ENCODE measurements at places on chromosomes 7 and 10.
A peak's percentile ranks its signal among the peaks of the same experiment; 100 is the strongest.

GRCh38 chr10:132447446-132448247 is 50.6 kb downstream of the PWWP2B start:
- DNase-seq: peak; percentile 49

GRCh38 chr10:64458306-64458705 is 937.1 kb downstream of the REEP3 start:
- no peak for DNase-seq

DNA sequence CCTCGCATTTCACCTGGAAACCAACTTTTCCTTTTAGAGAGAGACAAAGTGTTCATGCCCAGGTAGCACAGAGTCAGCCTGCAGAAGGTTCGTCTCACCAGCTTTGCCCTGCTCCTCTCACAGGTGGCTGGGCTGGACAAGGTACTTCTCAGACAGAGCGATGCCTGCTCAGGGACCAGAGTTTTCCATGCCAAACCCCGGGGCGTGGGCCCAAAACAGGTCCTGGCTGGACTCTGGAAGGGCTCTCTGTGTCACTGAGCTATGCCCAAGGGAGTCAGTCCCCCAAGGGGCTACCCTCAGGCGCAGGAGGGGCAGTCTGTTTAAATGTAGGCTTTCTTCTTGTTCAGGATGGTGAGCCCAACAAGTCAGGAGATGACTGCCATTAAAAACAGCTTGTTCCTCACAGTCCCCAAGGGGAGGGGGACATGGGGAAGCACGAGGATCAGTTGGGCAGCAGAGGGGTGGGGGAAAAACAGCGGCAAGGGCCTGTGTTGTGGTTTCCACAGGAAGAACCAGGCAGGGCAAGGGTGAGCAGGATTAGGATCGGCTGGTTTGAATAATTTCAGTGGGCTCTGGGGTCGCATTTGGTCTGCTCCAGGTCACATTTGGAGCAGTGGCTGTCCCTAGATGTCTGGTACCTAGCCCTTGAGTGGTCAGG is 55.5 kb upstream of the FIGNL1 start:
- no peak for DNase-seq

DNA sequence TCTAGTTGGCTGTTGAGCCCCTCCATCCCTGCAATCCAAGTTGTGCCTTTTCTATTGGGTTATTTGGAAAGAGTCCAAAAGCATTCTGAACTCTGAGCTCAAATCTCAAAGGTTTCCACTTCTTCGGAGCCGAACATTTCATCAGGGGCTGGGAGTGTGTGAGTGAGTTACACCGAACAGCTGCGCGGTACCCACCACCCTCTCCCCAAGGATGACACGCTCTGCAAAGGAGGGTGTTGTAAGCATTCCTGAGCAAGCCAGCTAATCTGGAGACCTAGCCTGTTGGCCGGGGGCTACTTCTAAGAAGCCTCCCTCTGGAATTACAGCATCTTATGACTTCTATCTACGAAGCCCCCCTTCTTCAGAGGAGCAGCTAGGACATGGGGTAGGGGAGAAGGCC is 270.5 kb downstream of the CREB5 start:
- DNase-seq: no peak

GRCh38 chr10:126073606-126074005 is 177.2 kb downstream of the FANK1 start:
- DNase-seq: no peak

GRCh38 chr10:72334825-72335393 is 19.8 kb downstream of the DNAJB12 start:
- DNase-seq: peak; percentile 62

All from activated T-helper 1 cell treated with anti-CD3 and anti-CD28 coated beads, Interleukin-2, amount 50 U/mL, for 16 hours (primary cell).